ENCODE measurements at places on chromosomes 4 and X.

- DNase-seq, result no peak
Observed at GRCh38 chr4:46956451-46956850, 36.9 kb downstream of the GABRA4 start.

DNA sequence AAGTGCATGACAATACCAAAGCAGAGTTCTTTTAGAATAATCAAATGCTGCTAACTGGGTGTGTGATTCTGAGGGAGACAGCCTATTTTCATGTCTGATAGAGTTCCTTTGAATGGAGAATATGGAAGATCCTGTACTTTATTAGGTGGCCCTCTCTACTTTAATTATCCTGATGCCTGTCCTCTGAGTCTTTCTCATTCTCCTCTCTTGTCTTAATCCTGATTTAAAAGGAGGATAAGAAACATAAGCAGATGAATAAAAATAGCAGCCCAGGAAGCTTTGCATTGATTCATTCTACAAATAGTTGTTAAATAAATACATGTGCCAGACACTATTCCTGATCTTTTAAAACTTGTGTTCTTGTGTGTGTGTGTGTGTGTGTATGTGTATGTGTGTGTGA is 387.3 kb downstream of the SPRY1 start:
- DNase-seq, result no peak

- DNase-seq, result peak; percentile 94
Observed at GRCh38 chr4:76897536-76898384, at the start of gene SOWAHB. SOWAHB (minus strand) TSS chr4:76898144; CDS start chr4:76897849, 295 bp downstream.

DNA sequence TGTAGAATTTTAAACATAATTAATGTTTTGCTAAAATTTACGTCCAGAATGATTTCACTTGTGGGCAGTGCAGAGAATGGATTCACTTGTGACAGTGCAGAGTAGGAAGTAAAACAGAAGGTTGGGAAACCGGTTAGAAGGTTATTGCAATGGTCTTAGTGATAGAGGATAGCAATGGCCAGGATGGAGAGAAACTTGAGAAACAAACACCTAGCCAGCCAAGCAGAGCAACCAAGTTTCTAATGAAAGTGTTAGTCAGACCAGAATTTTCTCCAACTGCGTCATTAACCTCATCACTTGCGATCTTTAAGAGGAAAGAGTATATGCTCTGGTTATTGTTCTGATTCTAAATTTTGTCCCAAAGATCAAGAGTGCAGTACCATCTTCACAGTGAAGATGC is 50.0 kb upstream of the TBC1D9 start:
- DNase-seq, result no peak

DNA sequence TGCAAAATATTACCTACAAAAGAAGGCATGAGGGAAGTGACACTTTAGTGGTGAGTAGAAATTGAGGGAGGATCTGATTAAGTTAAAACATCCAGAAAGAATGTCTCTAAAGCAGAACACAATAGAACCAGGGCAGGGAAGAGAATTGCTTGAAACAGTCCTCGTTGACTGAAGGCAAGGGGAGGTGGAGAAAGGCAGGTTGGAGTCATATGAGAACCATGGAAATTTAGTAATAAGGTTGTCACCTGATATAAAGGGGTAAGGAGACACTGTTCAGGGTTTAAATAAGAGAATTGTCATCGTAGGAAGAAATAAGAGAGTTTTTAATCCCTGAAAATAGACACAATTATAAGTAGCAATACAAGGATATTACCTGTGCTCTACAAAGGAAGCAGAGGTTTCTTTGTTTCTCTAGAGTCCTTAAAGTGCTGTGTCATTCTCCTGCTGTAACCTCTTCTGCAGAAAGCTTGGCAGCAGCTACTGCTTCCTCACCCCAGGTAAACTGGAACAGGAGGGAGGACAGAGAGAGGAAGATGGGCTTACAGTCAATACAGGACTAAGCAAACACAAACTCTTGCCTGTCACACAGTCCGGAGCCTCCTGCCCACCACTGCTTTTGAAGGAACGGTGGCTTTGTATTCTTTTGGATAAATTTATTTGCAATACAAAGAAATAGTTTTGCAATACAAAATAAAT is 258.4 kb downstream of the PPARGC1A start:
- DNase-seq, result peak; percentile 90

DNA sequence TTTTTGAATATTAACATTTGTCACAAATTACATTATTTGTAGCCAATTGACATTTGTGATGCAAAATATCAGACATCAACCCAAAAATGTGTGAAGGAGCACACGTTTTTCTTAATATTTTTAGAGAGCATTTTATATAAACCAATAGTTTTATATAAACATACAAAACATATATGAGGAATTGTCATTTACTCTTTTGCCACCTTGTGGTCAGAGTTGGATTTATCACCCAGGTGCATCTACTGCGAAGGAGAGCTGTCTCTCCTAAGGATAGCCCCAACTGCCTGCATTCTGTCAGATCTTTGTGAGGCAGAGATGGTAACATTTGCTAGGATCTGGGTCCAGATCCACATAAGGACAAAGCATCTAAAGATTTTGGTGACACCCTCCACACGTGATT is 2.5 kb upstream of the USP27X start:
- peak; percentile 83 for DNase-seq

DNA sequence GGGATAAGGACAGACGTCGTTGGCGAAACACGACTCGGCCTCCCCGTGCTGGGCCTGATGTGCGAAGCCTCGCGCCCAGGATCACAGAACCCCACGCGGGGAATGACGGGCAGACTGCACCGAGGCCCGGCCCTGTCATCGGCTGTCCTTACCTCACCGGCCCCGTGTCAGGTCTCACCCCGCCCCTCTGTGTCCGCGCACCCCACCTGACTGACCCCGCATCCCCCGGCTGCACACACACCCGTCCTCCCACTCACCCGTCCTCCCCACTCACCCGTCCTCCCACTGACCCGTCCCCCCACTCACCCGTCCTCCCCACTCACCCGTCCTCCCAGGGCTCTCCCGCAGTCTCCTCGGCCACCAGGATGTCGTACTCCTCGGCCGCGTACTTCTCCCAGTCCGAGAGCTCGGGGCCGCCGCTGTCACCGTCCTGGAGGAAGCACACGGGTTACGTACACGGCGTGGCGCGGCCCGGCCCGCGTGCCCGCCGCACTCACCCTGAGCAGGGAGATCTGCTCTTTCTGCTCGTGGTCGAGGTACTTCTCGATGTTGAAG is 19.8 kb upstream of the GTPBP6 start:
- DNase-seq, result no peak

- DNase-seq, result no peak
Observed at GRCh38 chrX:2907295-2907694, 21.8 kb downstream of the ARSD start.

- peak; percentile 69 for DNase-seq
Observed at GRCh38 chr4:111937368-111937767, 207.9 kb upstream of the FAM241A start.

- DNase-seq, result no peak
Observed at GRCh38 chr4:136810626-136811025, 721.7 kb downstream of the PCDH18 start.

DNA sequence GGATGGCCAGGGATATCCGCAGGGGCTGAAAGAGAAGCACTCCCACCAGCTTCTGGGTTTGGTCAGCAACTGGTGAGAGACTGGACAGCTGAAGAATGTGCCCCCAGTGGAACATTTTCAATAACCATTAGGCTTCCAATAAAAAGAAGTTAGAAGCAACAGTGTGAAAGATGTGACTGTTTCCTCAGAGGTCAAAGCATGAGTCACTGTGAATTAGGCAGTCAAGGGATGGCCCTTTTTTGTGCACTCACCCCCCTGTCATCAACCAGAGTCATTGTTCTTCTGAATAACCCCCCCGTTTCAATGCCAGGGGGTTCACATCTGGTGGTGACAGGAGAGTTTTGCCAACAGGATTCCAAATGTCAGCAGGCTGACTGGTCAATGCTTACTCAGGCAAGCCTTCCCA is 74.6 kb upstream of the SH3RF1 start:
- DNase-seq, result no peak

DNA sequence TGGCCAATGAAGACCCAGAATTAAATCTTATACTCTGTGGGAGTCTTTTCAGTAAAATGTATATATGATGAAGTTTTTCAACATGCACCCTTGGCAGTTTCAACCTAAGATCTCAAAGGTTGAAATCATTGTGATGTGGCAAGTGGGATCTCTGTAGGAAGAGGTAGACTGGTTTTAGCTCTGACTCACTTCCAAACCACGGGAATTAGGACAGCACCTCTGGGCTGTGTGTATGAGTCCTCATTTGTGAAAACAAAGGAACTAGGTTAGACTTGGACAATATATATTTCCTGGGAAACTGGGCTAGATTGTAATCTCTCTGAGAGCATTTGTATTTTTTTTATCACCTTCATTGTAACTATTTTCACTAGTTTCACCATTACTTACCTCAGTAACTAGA is 333.0 kb downstream of the ADGRL3 start:
- no peak for DNase-seq

GRCh38 chr4:146245246-146245645 is 30.9 kb downstream of the REELD1 start:
- DNase-seq, result peak; percentile 27

DNA sequence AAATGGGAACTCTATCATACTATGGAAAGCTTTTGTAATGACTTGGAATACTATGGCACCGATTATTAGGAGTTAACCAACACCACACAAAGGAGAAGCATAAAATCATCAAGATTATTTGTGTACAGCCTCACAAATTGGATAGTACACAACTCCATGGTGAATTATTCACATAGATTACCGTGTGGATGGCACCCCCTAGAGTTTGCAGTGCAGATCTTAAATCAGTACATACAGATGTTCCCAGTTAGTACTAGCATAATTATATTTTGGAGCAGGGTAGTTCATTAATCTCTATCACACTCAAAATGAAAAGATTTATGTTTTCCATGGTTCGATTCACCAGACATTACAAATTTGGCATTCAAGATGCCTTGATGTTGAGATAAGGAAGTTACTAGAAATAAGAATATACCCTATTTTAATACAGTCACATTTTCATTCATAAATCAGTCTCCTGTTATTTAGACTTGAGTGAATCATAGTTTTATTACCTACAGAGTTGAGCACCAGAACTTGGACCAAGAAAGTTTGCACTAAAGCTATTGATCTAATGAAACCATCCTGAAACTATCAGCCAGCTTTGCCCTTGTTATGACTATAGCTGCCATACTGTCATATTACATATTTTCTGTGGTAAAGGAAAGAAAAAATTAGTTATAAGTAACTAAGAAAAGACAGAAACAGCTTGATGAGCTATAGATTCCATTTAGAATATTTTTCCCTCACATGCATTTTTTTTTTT is 531.8 kb downstream of the GLUD2 start:
- peak; percentile 76 for DNase-seq

GRCh38 chrX:27890611-27891010 is 82.8 kb downstream of the MAGEB10 start:
- peak; percentile 36 for DNase-seq

- no peak for DNase-seq
Observed at GRCh38 chr4:85669204-85669603, 194.3 kb downstream of the ARHGAP24 start.

- DNase-seq, result peak; percentile 66
Observed at GRCh38 chr4:77699731-77700210, 94.2 kb downstream of the CXCL13 start.

- DNase-seq, result no peak
Observed at GRCh38 chr4:74085669-74086068, 13.3 kb downstream of the CXCL2 start.
